ENCODE measurements at places on chromosomes 6 and 20.

DNA sequence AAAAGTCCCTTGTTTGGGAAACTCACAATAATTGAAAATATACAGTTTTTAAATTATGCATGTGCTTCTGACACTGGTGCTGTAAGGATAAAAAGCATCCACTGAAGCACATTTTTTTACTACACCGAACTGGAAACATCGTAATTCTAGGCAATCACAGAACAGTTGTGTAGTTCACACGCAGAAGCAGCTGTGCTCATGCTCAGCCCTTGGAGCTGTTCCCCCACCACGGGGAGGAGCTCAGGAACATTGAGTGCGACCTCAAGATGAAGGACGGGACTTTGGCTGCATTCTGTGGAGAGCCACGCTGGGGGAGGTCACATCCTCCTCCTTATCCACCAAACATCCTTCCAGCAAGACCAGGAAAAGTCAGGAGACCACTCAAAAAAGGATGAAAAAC lies 466.3 kb upstream of the CDH4 start:
- DNase-seq: no peak

DNA sequence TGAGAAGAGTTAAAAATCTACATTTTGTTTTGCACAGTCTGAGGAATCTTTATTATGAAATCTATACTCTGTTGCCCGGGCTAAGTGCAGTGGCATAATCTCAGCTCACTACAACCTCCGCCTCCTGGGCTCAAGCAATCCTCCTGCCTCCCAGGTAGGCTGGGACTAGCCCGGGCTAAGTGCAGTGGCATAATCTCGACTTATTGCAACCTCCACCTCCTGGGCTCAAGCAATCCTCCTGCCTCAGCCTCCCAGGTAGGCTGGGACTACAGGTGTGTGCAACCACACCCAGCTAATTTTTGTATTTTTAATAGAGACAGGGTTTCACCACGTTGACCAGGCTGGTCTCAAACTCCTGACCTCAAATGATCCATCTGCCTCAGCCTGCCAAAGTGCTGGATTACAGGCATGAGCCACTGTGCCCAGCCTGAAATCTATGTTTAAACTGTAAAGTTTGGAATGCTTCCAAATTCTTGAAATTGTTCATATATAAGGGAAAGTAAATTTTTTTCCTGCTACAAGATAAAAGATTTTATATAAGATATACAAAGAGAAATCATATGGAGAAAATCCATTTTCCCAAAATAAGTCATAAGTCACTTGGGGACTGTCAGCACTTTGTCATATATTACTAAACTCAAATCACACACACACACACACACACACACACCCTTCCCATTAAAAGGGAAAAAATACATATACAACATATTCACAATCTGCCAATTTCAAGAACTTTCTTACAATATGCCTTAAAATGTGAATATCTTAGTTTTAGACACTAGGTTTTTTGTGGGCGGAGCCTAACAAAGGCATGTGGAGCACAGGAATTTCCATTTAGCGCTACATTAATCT lies 19.4 kb downstream of the PTPRK start:
- no peak for DNase-seq

DNA sequence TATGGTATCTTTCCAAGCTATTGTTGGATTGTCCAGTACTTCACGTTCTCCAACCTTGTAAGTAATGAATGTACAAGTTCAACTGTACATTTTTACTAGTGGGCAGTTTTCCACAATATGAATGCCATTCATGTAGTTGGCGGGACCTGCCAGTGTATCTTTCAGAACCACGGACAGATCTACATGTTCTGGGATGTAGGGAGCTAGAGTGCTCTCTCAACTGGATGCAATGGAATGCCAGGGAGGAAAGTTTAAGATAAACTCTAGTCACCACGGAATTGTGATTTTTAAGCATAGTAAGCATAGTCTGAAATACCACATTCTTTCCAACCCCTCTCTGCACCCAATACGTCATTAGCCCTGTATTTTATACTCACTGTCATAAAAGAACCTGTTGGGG lies 21.5 kb upstream of the HLA-C start:
- no peak for DNase-seq

GRCh38 chr6:11747021-11747420 lies 31.6 kb downstream of the ADTRP start:
- DNase-seq: no peak

DNA sequence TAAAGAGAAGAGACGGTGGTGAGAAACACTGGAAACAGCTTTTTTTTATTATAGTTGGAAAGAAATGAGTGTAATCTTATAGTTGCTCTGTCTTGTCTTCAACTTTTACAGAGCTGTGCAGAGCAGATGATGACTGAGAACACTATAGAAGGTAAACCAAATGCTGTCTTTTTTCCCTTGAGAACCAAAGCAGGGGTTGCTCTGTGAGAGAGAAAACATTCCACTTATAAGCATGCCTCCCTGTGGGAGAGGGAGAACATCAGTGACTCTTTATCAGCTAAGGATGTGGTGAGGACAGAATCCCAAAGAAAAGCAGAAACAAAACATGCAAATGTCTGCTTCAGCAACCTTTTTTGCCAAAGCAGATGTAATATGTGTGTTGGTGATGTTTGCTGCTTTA lies 179.3 kb upstream of the HDDC2 start:
- DNase-seq: no peak

GRCh38 chr20:6583134-6583738 lies 184.2 kb upstream of the BMP2 start:
- DNase-seq: no peak

GRCh38 chr20:17960927-17961586 lies 7.5 kb downstream of the SNX5 start:
- DNase-seq: no peak

- no peak for DNase-seq
Measured at GRCh38 chr6:161107779-161108730, 116.5 kb downstream of the MAP3K4 start.

DNA sequence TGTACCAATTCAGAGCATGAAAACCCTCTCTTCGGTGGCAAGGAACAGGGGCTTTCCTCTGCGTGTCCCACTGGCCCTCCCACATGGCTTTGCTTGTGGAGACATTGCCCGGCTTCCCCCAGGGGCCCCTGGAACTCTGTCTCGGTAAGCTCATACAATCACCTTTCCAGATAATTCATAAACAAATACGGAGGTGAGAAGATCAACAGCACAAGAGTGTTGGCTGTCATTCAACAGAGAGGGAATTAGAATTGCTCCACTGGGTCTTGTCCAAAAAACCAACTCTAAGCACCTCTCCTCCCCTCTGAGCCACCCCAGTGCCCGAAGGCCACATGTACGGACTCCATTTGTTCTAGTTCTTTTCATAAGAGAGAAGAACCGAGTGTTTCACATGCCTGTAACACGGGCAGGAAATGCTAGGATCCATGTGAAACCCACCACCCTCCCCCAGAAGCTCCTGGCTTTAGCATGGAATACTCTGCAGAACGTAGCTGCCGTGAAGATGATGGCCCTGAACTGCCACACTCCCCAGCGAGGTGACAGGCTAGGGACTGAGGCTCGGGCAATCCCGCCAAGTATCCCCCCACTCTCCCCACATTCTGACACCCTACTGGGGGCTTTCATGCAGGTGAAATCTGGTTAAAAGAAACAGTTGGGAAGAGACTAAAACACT lies 24.6 kb upstream of the FOXC1 start:
- no peak for DNase-seq

GRCh38 chr6:110554966-110555460 lies 78.6 kb upstream of the SLC22A16 start:
- no peak for DNase-seq
